ENCODE measurements at places on chromosomes 5 and 9. TPM values are rescaled to one million over a fixed set of nuclear protein-coding genes. Genes with fewer than 3 reads are reported as not detected.

Gene IL4
- total RNA-seq: not detected

Gene CD14
- total RNA-seq: 4.6 TPM

Gene BAAT
- not detected for total RNA-seq

Gene RANBP17
- 0.83 TPM for total RNA-seq

Gene ADGRD2
- total RNA-seq: not detected

Gene QRFP
- not detected for total RNA-seq

Gene ADRB2
- 2.1 TPM for total RNA-seq

- DNase-seq: no peak
These were observed 159.3 kb downstream of the GABBR2 start for GRCh38 chr9:98549401-98549800.

GRCh38 chr9:110116543-110116885 is 91.4 kb downstream of the C9orf152 start:
- DNase-seq: no peak

GRCh38 chr9:89872426-89872912 is 267.7 kb downstream of the GADD45G start:
- DNase-seq: no peak

DNA sequence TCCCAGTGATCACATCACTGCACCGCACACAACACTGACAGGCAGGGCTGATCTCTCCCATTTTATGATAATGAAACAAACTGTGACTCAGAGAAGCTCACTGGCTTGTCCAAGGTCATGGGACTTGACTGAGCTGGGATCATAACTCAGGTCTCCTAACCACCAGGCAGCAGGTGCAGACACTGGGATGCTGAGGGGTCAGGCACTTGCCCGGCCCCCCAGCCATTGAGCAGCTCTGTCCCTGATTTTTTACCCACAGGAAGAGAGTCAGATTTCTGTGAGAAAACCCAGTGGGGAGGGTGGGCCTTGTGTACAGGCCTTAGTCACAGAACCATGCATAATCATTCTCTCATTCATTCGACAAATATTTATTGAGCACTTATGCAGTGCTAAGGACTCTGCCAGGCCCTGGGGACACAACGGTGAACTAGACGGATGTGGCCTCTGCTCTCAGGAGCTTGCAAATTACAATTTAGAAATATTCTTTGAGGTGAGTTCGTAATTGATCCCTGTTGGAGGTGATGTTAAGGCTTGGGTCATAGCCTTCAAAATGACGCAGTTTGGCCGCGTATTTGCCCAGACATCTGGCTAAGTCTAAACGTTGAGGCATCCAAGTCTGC is 54.5 kb upstream of the TGFBR1 start:
- DNase-seq: no peak

GRCh38 chr5:32325062-32325461 is 12.3 kb upstream of the MTMR12 start:
- DNase-seq: no peak

DNA sequence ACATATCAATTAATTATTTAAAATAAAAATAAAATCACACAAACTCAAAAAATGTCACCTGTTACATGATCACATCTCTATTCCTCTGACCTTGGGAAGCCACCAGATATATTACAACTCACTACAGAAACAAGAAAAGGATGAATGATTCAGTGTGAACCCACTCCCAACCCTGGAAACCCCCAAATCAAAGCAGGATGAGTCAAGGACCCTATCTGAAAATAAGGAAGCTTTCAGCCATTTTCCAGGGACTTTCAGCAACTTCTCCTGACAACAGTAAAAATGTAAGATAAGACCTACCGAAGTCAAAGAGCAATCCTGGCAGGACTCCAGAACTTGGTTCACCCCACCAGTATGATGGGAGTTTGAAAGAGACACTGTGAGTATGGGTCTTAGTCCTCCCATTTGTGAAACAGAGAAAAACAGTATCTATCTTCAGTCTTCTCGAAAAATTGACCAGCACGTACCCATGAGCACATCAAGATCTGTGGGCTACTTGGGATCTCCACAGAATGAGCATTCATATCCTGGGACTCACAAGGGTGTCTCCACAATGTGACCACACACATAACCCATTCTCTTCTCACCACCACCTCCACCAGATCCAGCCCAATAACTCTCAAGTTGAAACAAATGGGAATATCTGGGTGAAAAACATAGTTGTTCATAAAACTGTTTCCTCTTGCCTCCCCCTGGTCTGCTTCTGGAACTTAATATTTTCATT is 9.9 kb downstream of the NRG2 start:
- no peak for DNase-seq

GRCh38 chr5:96857924-96858323 is 18.4 kb upstream of the ERAP2 start:
- no peak for DNase-seq

DNA sequence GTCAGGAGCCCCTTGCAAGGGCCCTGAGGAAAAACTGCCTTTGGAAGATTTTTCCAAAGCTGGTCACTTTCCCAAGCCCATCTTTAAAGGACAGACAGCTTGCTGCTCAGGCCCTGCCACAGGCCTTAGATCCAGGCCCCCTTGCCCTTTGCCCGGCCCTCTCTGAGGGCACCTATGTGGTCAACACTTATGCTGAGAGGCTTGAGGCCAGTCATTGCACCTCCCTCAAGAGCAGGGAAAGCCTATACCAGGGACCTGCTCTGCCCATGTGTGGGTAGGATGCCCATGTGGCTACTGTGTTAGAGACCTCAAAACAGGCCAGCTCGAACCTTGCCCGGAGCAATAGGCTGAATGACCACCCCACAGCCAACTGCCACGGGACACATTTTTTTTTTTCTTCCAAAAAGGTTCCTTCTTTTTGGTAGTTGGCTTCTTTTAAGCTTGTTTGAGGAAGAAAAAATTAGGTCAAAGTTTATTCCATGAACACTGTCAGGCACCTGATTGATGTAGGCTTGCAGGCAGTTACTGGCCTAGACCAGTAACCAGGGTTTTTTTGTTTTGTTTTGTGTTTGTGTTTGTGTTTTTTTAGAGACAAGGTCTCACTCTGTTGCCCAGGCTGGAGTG is 3.8 kb downstream of the TCF7 start:
- no peak for DNase-seq

DNA sequence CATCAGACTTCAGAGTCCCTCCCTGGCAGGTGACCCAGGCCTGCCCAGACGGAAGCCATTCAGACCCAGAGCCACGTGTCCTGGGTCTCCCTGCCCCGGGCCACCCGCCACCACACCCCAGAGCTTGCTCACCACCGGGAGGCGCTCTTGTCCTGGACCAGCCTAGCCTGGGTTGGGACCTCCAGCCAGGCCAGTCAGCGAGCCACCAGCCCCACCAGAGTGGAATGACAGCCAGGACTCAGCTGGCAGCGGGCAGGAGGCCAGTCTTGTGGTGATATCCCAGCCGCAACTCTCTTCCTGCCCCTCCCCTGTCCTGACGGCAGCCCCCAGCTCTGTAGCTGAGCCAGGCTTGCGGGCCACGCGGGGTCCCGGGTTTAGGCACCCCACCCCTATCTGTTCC is 1.7 kb upstream of the PTGDS start:
- no peak for DNase-seq

GRCh38 chr9:37719526-37719925 is 34.1 kb upstream of the TRMT10B start:
- DNase-seq: no peak

DNA sequence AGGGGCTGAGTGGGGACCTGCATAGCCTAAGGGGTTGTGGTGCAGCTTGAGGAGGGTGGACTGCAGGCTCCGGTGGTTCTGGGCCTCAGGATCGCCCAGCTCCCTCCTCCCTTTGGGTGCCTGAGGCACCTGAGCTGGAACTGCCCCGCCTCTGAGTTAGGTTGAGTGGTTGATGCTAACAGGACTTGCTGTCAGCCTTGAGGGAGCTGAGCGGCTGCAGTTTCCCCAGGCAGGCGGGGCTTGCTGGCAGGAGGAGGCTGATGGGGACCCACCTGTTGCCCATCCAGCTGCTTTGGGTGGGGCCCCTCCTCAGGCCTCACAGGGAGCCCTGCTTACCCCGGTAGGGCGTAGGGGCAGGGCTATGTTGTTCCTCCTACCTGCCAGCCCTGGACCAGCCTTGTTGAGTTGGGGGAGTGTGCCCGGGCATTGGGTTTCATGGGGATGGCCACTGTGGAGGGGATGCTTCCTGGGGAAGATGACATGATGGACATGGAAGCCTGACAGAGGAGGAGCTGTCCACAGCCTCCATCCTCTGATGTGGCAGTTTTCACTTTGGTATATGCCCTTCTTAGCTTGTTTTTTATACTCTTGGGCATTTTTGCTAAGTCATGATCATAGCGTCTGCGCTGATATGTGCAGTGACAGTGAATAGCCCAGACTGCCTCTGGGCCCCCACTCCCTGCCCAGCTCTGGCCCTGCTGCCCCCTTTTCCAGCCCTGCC is 14.3 kb downstream of the WNK2 start:
- DNase-seq: peak; percentile 46

- DNase-seq: no peak
These were observed 148.2 kb downstream of the PCSK1 start for GRCh38 chr5:96284727-96285389.

- no peak for DNase-seq
These were observed 66.0 kb downstream of the AMBP start for GRCh38 chr9:114012126-114012525.

DNA sequence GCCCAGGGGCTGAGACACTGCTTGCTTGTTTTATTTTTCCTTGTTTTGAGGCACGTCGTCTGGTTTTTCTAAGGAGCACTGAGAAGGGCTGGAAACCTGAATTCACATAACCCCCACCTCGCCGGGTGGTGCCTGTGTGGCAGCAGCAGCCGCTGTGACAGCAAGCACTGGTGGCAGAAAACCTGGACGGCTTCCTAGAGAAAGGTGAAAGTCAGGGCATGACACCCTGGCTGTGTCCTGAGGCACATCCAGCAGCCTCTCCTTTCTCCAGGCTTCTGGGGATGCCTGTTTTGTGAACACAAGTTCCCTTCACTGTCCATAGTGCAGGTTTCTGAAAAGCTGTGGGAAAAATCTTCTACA is 29.2 kb downstream of the MRPL36 start:
- DNase-seq: no peak

- DNase-seq: no peak
These were observed 294.2 kb upstream of the PTGER4 start for GRCh38 chr5:40385544-40385943.

Measured in naive thymus-derived CD8-positive, alpha-beta T cell (primary cell).